ENCODE measurements at places on chromosomes 1 and 21.

DNA sequence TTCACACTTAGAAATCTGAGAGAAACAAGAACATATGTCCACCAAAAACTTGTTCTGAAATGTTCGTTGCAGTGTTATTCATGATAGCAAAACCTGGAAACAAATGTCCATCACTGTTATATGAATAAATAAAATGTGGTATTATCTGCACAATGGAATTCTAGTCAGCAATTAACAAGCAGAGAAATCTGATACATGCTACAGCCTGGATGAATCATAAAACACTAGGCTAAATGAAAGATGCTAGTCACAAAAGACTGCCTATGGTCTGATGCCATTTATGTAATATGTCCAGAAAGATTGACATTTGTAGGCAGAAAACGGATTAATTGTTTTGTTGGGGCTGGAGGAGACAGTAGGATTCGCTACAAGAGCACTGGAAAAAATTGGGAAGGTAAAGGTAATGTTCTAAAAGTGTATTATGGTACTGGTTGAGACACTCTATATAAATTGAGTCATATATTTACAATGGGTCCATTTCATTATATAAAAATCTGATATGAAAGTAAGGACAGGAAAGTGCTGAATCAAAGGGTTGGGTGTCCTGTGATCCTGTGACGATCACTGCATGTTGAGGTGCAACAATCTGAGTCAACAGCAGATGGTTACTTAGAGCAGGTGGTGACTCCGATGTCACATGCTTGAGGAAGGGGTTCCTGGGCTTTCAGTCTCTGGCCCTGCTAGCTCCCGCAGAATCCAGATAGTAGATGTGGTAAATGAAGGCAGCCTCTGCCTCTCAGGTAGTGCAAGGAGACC lies 102.1 kb upstream of the NBPF4 start:
- DNase-seq = no peak

GRCh38 chr21:45551316-45551715 lies 9.1 kb upstream of the SLC19A1 start:
- DNase-seq = peak; percentile 49

GRCh38 chr1:1091344-1092148 lies 17.4 kb upstream of the RNF223 start:
- no peak for DNase-seq

DNA sequence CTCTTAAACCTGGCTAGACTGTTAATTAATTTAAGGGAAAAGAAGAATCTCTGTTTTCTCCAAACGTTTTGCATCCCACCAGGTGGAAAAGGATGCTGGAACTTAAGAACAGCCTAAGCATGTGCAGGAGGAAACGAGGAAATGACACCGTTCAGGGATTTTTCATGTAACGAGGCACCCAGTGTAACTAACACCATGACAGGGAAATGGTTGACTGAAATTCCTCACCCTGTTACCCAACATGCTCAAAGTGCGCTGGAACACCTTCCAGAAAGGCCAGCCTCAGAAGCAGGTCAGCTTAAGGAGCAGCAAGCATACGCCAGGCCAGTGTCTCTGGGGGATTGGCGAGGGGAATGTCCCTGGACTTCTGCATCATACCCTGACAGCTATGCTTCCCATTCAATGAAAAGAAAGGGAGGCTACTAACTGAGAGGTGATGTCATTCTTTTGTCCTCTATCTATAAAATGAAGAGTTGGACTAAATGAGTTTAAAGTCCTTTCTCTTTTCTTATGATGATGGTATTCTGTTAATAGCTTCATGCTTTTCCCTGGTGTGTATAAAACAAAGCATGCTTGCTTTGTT lies 21.6 kb downstream of the TNN start:
- no peak for DNase-seq

- DNase-seq = no peak
Observed at GRCh38 chr1:161185732-161186311, 8.5 kb upstream of the B4GALT3 start.

DNA sequence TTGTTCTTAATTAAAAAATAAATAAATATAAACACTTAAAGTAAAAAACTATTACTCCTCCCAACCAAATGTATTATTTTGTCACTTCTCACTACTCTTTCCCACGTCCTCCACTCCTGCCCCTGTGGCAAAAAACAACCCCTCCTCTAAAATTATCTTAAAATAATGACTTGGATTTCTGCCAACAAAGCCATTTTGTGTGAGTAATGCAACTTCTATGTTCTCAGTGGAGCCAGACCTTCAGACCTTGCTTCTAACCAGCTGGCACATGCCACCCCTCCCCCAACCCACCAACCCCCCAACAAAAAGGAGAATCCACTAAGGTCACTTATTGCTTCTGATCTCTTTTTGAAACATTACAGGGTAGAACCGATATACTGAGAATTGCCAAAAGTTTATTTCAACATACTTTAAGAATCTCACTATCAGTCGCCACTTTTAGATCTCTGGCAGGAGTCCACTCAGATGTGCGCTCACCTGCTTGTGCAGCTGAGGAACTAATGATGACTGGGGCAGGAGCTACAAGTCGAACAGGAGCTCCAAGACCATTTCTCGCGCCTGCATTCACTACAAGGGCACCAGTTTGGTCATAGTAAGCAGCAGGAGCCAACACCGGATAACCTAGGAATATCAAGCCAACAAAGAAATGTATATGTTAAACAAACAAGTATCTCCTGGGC lies 58.3 kb upstream of the SDC3 start:
- no peak for DNase-seq

GRCh38 chr21:15006594-15007230 lies 58.1 kb downstream of the NRIP1 start:
- no peak for DNase-seq

DNA sequence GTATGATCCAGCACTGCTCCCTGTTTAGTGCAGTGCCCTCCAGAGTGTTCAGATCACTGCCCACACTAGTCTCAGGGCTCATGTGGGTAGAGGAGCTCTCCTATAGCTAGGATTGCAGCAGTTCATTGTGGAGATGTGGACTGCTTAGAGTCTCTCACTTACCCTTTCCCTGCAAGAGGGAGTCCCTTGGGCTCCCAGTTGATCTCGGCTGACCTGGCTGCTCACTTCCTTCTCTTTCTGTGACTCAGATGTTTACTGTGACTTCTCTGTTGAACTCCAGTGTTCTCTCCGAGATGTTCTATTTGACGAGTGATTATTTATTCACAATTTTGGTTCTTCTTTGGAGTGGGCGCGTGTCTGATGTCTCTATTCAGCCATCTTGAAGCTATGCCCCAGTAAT lies 141.9 kb downstream of the PTBP2 start:
- no peak for DNase-seq

GRCh38 chr1:162026881-162027280 lies 3.2 kb upstream of the OLFML2B start:
- no peak for DNase-seq

DNA sequence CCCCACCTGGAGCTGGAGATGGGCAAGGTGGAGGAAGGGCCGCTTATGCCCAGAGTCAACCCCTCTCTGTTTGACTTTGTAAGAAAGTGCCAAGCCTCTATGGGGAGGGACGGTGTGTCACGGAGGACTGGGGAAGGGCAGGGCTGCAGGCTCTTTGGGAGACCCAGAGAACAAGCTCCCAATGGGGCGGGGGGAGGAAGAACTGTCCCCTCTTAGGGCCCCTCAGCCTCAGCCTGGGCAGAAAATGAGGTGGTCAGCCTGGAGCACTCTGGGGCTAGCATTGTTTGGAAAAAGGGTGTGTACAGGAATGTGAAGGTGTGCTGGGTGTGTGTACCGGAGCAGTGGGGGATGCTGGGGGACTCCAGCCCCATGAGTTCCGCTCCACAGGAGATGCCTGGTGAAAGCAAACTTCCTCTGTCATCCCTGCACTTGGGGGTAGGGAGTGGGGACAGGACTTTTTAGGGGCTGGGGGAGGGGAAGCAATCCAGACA lies 1.2 kb upstream of the INAVA start:
- no peak for DNase-seq

GRCh38 chr1:180310095-180310494 lies 80.0 kb downstream of the LHX4 start:
- no peak for DNase-seq

DNA sequence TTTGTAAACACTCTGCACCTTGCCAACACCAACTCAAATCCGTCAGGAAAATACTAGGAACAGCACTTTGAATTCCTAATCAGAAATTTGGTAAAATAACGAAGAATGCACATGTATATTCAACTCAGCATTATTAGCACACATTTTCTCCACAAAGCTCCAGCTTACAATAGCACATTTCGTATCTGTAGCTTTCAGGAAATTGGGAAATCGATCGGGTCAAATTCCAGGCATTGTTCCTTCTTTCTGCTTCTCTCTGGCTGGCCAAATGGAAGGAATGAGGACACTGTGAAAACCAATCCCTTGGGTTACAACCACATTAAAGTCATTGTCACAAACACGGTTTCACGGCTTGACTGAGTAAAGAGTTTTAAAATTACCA lies 58.6 kb downstream of the NPHP4 start:
- no peak for DNase-seq

GRCh38 chr1:8825985-8826481 lies 8.6 kb upstream of the RERE start:
- DNase-seq = no peak

DNA sequence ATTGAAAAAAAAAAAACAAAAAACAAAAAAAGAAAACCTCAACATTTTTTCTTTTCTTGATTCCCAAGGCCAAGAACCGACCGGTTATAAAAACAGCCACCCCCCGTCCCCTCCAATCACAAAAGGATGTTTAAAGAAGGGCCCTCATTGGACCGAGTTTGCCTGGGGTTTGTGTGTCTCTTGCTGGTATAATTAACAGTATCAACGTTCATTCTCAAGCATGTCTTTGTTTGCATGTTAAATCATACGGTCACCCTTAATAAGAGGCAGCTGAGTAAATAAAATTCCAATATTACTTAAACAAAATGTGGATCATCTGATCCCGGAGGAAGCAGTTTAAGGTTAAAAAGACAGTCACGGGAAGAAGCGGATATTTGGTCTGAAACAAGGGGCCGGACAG lies 201.1 kb downstream of the PRDM2 start:
- no peak for DNase-seq

- DNase-seq = no peak
Observed at GRCh38 chr1:191432817-191433216, 725.4 kb upstream of the RGS18 start.

DNA sequence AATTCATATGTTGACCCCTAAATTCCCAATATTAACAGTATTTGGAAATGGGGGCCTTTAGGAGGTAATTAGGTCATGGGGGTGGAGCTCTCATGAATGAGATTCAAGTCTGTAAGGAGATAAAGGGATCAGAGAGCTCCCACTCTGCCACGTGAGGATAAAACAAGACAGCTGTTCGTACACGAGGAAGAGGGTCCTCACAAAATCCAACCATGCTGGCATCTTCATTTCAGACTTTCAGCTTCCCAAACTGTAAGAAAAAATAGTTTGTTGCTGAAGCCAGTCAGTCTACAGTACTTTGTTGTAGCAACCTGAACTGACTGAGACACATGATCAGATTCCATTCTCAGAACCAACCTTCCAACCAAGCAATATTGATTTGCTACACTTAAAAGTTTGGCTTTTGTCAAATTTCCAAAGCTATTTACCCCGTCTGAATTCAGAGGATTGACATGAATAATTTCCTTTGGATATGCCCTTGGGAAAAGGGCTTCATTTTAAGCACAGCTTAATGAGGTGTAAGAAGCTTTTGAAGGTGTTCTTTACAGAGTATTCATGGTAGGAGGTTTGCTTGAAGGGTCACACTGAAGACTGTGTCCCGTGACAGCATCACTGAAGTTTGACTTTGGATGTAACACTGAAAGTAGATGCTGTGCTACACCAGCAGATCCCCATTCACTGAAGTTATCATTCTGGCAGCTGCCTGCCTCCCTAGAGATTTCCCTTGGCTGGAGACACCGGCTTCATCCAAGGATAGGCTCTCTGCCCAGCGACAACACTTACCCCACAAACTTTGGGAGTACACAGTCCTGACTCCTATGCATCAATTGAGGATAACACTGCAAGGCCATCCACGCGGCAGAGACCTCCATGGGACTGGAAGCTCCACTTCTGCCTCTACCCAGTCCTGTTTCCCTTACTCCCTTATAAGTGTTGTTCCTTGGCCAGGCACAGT lies 4.9 kb upstream of the OMA1 start:
- no peak for DNase-seq

DNA sequence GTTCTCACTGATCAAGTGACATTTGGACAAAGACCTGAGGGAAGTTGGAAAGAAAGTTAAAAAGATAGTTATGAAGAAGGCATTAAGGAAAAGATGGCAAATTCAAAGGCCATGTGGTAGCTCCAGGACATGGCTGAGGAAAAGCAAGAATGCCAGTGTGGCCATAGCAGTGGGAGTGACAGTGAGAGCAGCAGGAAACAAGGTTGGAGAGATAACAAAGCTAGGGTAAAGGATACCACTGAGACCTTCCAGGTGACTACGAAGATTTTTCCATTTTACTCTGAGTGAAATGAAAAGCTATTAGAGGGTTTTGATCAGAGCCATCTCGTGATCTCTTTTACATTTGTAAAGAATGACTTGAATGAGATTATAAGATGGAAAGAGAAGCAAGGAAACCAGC lies 170.6 kb downstream of the SLC44A5 start:
- DNase-seq = no peak

DNA sequence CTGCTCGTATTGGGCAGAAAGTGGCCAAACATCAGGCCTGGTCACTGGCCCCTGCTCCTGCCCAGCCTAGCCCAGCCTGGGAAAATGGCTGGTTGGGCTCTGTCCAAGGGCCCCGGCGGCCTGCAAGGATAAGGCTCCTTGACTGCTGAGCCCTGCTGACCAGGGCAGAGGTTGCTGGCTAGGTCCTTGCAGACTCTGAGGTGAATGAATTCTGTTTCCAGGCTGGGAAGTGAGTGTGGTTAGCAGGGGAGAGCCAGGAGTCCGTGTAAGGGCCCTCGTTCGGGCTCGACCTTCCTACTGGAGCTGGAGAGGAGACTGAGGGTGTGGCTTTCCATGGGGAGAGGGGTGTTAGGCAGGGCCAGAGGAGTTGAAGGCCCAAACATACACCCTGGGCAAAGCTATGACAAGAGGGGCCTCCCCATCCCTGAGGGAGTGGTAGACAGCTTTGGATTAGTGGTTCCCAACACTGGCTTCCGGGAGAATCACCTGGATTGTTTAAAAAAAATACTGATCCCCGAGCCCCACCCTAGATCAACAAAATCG lies 20.6 kb downstream of the CSF1 start:
- DNase-seq = no peak

DNA sequence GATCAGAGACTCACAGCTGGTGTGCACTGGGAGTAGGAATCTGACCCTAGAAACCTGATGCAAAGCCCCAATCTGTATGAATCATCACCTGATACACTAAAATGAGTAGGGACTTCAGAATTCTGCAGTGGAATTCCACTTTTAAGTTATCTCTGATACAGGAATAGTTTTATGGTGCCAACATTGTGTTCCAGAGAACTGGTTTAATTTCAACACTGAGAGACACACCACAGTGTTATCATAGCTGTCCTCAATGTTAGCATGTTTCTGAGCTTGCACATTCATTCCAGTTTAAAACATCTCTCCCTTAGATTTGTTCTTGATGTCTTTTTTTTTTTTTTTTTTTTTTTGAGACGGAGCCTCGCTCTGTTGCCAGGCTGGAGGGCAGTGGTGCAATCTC lies 7.1 kb downstream of the UTS2 start:
- no peak for DNase-seq

GRCh38 chr1:39969531-39970270 lies 14.8 kb downstream of the MFSD2A start:
- no peak for DNase-seq
